COR-L47 (cell line): ENCODE measurements at places on chromosomes 6 and 20.

- no peak for DNase-seq
Observed at GRCh38 chr6:34205466-34205865, 31.2 kb upstream of the HMGA1 start.

DNA sequence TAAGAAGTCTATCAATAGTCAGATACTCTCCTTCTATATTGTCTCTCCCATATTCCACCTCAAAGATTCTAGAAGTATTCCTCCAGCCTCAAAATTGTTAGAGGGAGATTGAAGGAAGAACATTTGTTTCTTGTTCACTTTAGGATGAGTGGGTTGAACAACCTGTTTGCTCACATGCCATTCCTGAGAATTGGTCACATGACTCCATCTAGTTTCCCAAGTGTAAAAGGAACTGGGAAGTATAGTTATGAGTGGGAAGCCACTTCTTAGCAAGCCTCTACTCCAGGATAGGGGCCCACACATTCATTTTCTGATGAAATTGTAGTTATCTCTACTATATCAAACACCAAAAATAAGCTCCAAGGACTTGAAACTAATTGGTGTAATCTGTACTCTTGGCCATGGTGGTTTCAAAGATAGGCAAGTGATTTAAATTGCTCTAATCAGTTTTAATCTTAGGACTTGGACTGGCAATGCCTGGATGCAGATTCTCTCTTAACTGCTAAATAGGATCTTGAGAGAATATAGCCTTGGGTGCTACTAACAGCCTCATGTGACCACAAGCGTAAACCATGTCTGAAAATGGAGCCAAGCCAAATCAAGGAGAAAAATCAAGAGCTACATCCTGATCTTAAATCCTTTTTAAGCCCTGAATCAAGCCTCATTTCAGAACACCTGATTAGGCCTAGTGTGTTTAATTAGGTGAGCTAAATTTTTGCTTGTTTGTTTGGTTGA, 758.7 kb upstream of the MAN1A1 start:
- no peak for DNase-seq

- no peak for DNase-seq
Observed at GRCh38 chr6:3324262-3324942, 65.7 kb downstream of the PSMG4 start.

DNA sequence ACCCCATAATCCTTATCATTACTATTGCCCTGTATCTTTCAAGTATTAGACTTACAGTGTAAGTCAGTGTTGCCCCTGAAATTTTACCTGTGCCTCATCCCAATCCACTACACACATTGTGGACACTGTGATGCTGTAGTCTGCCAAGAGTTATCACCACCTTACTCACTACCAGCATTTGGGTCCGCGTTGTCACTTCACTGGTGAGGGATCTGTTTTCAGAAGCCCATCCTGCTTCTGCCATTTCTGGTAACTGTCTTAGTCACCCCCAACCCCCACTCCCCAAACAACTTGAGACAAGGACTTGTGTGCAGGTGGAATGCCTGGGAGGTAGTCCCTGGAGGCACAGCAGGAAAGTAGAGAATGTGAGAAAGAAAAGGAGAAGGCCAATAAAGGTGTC, 6.0 kb upstream of the RAB44 start:
- DNase-seq, result no peak

- DNase-seq, result no peak
Observed at GRCh38 chr6:159163901-159164370, 5.3 kb upstream of the FNDC1 start.

- DNase-seq, result no peak
Observed at GRCh38 chr6:16670617-16671051, 90.6 kb downstream of the ATXN1 start.

DNA sequence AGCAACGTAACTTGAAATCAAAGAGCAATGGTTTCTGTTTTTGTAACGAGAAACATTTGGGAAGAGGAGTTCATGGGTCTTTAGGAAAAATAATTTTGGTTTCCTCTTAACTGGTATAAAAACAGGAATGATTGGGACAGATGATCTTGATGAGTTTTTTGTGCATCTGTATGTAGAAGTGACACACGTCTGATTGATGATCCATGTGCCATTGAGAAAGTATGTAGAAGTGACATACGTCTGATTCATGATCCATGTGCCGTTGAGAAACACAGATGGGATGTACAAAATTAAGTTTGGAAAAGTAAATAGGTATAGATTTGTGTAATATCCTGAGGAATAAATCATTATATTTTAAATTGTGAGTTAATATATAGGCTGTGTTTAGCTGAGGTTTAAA, 2.1 kb downstream of the KIAA1586 start:
- no peak for DNase-seq

- DNase-seq, result no peak
Observed at GRCh38 chr6:161245363-161245762, 28.5 kb downstream of the AGPAT4 start.
